Activated CD4-positive, CD25-positive, alpha-beta regulatory T cell treated with anti-CD3 and anti-CD28 coated beads, Interleukin-2, amount 50 U/mL, for 24 hours (primary cell): ENCODE measurements at places on chromosomes 1 and 21.
A peak's percentile ranks its signal among the peaks of the same experiment; 100 is the strongest.

DNA sequence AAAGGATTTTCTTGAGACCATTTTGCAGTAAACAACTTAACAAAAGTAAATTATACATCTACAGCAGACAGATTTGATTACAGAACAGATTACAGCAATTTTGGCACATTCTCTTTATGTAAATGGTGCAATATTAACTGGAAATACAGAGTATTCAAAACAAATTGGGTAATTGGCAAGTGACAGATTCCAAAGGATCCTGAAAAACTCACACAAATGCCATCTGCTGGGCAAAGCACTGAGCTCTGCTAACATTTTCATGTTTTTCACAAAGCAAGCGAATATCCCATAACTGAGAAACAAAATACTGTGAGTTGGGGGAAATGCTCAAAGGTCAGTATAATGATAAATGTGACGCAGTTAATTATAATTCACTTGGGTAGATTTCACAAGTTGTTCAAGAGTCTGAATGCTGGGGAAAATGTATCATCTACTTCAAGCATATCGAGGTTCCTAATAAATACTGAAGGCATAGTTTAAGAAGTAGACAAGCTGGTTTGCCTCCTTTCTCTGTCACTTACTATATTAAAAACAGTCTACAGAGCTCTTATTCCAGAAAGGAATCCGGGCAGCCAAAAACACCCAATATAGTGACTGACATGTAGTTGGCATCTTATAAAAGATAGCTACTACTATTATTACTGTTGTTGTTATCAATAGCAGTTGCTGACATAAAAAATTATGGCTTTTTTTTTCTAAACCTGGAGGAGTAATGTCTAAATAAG lies 75.8 kb upstream of the SDC3 start:
- no peak for ATAC-seq

GRCh38 chr21:37281579-37281978 lies 14.4 kb upstream of the VPS26C start:
- ATAC-seq: no peak

GRCh38 chr1:224087286-224087794 lies 26.6 kb upstream of the FBXO28 start:
- no peak for ATAC-seq

DNA sequence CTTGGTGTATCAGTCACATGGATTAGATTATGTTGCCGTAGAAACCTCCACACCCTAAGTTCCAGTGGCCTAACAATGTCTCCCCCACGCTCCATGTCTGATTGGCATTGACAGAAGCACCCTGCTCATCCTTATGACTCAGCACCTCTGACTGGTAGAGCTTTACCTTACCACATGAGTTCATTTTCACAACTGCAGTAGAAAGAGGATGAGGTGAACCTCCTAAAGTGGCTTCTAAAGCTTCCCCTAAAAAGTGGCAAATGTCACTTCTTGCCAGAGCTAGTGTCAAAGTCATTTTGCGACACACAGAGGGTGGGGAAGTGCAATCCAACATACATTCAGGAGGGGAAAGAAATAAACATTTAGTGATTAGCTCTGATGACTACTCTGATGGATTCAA lies 30.6 kb upstream of the LYPD8 start:
- no peak for ATAC-seq

DNA sequence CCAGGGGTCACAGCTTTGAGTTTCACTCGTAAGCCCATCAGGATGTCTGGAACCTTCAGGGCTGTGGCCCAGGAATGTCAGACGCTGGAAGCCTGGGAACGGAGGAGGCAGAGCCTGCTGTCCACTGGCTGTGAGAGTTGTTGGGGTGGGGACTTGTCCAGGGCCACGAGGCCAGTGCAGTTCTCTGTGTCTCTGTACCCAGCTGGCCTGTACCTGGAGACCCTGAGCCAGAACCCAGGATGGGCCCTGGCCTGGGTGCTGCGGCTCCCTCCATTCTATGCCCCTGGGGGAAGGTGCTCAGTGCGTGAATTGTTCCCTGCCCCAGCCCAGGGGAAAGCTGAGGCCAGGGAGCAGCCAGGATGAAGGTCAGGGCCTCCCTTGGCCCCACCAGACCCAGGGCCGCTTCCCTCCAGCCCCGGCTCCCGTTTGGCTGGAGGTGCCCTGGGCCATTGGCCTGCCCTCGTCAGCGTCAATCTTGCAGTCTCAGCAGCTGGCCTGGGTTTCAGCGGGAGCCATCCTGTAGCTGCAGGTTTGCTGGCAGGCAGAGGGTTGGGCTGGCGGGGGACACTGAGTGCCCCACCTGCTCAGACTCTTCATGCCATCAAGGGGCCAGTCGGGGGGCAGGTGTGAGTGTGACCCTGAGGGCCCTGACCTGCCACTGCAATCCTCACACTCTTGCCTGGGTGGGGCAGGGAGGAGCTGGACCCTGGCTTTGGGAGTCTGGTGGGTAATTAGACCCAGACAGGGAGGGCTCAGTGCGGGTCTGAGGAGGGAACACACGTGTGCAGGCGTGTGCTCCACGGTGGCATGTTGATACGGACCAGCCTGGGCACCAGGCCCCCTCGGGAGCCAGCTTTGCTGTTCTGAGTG lies 724 bp upstream of the CALML6 start:
- no peak for ATAC-seq

DNA sequence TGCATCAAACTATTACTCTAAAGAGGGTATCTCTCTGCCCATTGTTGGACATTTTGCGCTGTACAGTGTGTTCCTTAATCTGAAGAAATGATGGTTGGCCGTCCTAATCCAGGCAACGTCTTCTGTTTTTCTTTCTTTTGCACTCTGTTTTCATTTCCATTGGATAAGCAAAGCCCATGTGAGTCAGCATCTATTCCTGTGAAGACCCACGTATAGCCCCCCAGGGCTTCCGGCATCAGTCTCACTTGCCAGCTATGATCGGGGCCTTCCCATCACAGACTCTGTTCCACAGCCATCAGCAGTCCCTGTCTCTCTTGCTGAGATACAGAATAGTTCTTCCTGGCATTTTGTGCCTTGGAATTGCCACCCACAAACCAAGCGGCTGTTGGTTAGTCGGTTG lies 29.2 kb upstream of the BRDT start:
- no peak for ATAC-seq

DNA sequence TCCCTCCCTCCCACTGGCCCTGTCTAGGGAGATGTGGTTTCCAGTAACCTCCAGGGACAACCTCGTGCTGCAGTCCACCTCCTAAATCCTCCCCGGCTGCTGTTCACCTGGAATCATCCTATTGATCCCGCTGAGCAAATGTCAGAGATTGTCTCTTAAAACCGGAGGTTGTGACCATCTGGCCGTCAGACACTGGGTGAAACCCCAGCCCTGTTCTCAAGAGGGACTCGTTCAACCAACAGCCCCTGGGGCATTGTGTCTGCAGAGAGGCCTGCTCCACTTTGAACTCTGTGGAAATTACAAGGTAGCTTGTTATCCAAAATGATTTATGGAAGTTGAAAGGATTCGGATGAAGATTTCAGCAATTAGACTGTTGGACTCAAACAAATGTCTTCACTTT lies 498.0 kb downstream of the MATN1 start:
- ATAC-seq: no peak

- ATAC-seq: peak; percentile 72
Measured at GRCh38 chr1:84090447-84091245, 53.4 kb upstream of the PRKACB start.

GRCh38 chr1:202807451-202807925 lies 733 bp downstream of the KDM5B start:
- peak; percentile 12 for ATAC-seq

GRCh38 chr1:44831516-44831915 lies 11.5 kb downstream of the PTCH2 start:
- ATAC-seq: no peak

- ATAC-seq: peak; percentile 28
Measured at GRCh38 chr1:84434801-84435549, 36.7 kb downstream of the DNASE2B start.

DNA sequence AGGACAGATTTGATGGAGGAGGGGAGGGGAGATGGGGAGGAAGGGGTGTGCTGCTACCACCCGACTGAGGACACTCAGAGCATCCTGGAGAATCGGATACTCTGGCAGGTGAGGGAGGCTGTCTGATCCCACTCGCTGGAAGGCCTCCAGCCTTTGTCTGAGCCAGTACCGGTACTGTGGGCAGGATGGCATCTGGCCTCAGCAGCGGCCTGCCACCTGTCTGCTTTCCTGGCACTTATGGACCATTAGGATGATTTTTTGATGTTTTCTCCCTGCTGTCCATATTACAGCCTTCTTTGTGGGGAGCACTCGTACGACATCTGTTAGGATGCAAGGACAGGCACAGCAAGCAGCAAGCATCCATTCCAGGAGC lies 11.5 kb downstream of the ATP2B4 start:
- no peak for ATAC-seq

- ATAC-seq: no peak
Measured at GRCh38 chr1:53060579-53060978, 1.4 kb upstream of the PODN start.

- ATAC-seq: peak; percentile 58
Measured at GRCh38 chr1:12031039-12031980, 12.0 kb downstream of the MIIP start.
